Activated CD4-positive, alpha-beta memory T cell treated with anti-CD3 and anti-CD28 coated beads, Interleukin-2, amount 10 ng/mL, durations not matched to agents 7 days and 5 days (primary cell): ENCODE measurements at places on chromosomes 6 and 20. TPM values are rescaled to one million over a fixed set of nuclear protein-coding genes. Genes with fewer than 3 reads are reported as not detected.
A peak's percentile ranks its signal among the peaks of the same experiment; 100 is the strongest.

GRCh38 chr20:62066339-62066982 is 780 bp upstream of the TAF4 start:
- peak; percentile 59 for DNase-seq

SLC2A10 gene
- total RNA-seq, result not detected

- DNase-seq, result no peak
Observed at GRCh38 chr6:81130061-81130460, 622.4 kb downstream of the TENT5A start.

- no peak for DNase-seq
Observed at GRCh38 chr20:51469578-51470498, 72.7 kb downstream of the NFATC2 start.

DNA sequence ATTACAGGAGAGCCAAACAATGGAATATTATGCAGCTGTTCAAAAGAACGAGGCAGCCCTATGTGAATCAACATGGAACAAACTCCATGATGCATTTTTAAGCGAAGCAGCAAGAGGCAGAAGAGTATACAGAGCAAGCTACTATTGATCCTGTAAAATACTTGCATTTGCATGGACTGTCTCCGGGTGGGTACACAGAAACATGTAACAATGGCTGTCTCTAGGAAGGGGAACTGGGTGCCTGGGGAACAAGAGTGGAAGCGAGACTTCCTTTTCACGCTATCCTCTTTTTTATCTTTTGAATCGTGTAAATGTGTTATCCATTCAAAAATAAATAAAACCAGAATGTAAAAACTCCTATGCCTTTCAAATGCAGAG is 93.3 kb upstream of the SIRPA start:
- no peak for DNase-seq

- DNase-seq, result no peak
Observed at GRCh38 chr20:62832212-62832922, 15.5 kb downstream of the COL9A3 start.

GRCh38 chr6:72955666-72956065 is 269.6 kb downstream of the KHDC1L start:
- DNase-seq, result no peak

GRCh38 chr6:138923561-138923960 is 64.5 kb downstream of the REPS1 start:
- DNase-seq, result no peak

TRIM10 gene
- 0.08 TPM for total RNA-seq

GSTA3 gene
- total RNA-seq, result not detected

- DNase-seq, result no peak
Observed at GRCh38 chr20:38073307-38074071, 39.9 kb downstream of the RPRD1B start.

GRCh38 chr6:148986608-148987007 is 239.8 kb downstream of the UST start:
- DNase-seq, result no peak

- DNase-seq, result peak; percentile 10
Observed at GRCh38 chr6:167720456-167721285, 106.0 kb upstream of the AFDN start.

DNA sequence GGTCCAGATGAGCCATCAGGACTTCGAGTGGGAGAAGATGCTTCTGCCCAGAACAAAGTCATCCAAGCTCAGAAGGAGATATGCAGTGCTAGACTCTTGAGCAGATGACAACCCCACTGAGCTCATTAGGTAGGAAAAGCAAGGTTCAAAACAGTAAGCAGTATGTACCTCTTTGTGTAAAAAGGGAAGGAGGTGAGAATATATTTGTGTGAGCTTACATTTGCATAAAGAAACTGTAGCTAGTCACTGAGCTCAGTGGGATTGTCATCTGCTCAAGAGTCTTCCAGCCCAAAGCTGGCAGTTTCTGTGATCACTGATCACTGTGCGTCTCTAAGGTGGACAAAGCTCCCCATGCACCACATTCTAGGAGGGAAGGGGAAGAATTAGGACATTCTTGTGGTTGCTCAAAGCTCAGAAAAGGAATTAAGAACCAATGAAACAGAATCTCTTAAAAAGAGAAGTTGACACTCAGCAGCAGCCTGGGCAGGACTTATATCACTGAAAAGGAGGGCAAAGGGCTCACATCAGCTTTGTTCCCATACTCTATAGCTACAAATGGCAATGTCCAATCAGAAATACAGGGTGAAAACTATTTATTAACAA is 90.0 kb upstream of the MAFB start:
- DNase-seq, result no peak

DNA sequence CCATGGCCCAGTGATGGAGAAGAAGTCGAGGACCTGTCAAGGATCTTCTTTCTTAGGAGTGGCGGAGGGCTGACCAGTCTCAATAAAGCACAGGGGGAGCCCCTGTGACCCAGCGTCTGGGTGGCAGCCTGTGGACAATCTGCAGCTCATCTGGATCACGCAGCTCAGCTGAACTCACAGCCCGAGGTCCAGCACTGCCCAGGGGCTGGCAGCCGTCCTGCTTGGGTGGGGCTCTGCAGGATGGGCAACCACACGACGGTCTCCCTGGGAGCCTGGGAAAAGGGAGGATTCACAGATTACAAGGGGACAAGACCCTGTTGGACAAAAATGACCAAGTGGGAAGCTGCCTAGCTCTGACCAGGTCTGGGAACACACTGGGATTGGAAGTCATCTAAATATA is 110.8 kb downstream of the MYLK4 start:
- DNase-seq, result no peak

PAK5 gene
- total RNA-seq, result not detected
